Memory B cell (primary cell): ENCODE measurements at places on chromosomes 5 and 9.
A peak's percentile ranks its signal among the peaks of the same experiment; 100 is the strongest.

DNA sequence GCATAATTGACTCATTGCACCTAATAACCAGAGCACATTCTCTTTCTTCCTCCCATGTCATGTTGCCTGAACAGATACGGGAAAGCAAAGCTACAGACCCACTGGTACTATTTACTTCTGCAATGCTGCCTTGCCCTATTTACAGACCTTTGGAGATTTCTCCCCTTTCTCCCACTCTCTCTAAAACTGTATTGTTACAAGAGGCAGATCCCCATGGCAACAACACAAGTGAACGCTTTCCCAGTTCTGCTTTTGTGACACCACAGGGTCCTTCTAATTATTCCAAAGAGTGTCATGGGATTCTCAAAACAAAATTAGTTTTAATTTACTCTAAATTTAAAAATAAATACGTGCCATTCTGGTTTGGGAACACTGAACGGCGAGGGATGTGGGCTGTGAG lies 104.7 kb downstream of the KCTD16 start:
- no peak for DNase-seq

DNA sequence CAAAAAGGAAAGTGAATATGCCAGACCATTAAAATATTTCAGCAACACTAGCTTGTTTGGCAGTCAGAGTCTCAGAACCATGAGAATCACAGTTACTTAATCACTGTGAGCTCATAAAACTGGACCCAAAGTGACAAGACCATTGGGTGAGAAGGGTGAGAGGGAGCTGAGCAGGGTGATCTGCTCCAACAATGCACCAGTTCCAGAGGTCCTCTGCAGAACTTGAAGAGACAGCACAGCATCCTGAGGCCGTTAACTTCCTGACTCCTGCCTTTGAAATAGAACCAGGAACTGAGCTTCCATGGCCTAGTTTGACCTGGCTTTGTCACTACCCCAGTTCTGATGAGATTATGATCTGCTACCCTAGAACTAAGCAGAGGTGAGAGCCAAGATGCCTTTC lies 57.4 kb downstream of the NFIB start:
- no peak for DNase-seq

GRCh38 chr9:130680836-130681768 lies 12.5 kb upstream of the EXOSC2 start:
- DNase-seq: peak; percentile 53

GRCh38 chr5:115509547-115509946 lies 35.0 kb downstream of the FEM1C start:
- no peak for DNase-seq

DNA sequence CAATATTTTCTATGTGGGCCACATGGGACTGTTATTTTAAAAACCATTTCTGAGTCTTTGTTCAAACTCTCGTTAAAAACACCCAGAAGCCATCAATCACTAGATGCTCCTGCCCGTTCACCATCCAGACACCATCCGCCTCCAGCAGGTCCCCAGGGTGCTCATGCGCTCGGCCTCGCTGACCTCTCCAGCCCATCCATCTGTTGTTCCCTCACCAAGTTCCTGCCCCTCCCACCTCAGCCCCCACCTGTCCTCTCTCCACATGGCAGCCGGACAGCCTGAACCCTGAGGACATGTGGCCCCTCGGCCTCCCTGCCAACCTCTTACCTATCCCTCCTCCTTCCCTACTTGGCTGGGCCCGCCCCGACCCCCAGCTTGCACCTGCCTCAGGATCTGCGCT lies 31.6 kb downstream of the NSUN2 start:
- DNase-seq: no peak

DNA sequence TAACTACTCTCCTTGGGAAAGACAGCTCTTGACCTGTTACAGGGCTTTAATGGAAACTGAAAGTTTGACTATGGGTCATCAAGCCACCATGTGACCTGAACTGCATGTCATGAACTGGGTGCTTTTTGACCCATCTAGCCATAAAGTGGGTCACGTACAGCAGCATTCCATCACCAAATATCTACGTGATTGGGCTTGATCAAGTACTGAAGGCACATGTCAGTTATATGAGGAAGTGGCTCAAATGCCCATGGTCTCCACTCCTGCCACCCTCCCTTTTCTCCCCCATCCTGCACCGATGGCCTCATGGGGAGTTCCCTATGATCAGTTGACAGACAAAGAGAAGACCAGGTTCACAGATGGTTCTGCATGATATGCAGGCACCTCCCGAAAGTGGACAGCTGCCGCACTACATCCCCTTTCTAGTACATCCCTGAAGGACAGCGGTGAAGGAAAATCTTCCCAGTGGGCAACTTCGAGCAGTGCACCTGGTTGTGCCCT lies 7.3 kb upstream of the FCN1 start:
- no peak for DNase-seq

- DNase-seq: peak; percentile 38
Measured at GRCh38 chr9:89498852-89499480, 1.1 kb upstream of the SEMA4D start.

DNA sequence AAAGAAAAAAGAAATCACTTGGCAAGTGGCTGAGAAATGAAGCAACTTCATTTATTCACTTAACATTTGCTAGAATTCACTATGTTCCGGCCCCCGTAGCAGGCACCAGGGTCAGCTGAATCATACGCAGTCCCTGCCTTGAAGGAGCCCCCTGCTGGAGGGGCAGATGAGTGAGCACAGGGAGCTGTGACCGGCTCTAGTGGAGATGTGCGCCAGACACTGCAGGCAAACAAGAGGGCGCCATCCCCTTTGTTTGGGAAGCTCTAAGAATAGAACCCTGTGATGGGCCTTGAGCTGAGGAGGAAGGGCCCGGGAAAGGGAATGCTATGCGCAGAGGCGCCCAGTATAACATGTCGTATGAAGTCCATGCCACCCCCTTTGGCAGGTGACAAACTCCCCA lies 20.2 kb upstream of the RPL26L1 start:
- DNase-seq: no peak

GRCh38 chr5:125006011-125006685 lies 259.7 kb upstream of the ZNF608 start:
- peak; percentile 25 for DNase-seq

GRCh38 chr5:170307575-170308465 lies 10.2 kb upstream of the LCP2 start:
- no peak for DNase-seq

DNA sequence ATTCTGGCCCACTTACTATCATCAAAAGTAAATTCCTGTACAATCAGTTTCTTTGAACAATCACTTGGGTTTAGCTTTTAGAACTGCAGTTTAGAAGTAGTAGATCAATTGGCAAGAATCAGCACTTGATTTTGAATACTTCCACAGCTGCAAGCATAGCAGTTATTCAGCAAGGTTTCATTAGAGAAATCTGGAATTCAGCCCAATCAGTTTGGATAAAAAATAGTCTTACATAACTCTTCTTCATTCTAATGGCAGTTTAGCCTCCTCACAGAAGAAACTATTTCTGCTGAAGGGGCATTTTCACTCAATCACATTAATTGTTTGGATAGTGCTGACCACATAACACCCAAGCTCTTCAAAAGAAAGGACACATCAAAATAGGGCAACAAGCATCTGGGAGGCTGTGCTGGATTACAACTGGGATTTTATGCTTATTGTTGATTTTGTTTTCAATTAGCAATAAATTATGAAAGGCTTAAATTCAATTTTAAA lies 336.2 kb upstream of the PDE4D start:
- no peak for DNase-seq

DNA sequence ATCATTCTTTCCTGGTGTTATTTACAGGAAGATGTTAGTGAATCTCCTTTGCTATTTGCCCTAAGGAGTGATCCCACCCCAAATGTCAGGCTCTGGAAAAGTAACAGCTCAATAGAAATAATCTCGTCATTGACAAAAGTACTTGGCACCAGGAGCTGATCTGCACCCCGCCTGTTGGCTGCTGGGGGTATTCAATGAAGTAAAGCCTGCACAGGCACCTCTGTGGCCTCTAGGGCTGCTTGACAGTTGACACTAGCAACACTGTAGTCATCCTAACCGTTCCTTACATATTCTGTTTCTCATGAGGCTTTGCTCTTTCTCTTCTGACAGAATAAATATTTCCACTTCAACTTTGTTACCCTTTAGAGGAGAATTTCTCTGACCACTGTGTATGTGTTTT lies 103.4 kb downstream of the DOCK2 start:
- no peak for DNase-seq

- no peak for DNase-seq
Measured at GRCh38 chr9:89821081-89821480, 216.3 kb downstream of the GADD45G start.

DNA sequence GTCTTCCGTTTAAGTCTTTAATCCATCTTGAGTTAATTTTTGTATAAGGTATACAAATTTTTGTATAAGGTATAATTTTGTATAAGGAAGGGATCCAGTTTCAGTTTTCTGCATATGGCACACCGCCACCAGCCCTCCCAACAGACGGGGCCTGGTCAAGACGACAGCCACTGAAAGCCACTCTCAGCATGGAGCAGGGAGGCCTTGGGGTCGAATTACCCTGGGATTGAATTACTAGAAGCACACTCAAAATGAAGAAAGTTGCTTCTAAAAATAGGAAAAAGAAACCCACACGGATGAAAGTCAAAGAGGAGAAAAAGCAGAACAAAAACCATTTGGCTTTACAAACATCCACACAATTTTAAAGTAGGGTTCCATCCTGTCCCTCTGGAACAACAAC lies 586.2 kb upstream of the ADAMTS16 start:
- DNase-seq: no peak

- DNase-seq: no peak
Measured at GRCh38 chr5:67976891-67977601, 238.5 kb upstream of the PIK3R1 start.

- no peak for DNase-seq
Measured at GRCh38 chr9:89168901-89169813, 9.5 kb downstream of the SHC3 start.

GRCh38 chr5:161261668-161262323 lies 284.7 kb downstream of the GABRB2 start:
- no peak for DNase-seq

DNA sequence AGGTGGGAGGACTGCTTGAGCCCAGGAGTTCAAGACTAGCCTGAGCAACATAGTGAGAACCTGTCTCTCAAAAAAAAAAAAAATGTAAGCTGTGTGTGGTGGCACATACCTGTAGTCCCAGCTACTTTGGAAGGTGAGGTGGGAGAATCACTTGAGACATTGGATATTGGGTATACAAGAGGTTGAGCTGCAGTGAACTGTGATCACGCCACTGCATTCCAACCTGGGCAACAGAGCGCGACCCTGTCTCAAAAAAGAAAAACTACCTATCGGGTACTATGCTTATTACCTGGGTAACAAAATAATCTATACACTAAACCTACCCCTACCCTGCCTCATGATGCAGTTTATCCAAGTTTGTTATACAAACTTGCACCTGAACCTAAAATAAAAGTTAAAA lies 64.9 kb downstream of the AOPEP start:
- DNase-seq: no peak

DNA sequence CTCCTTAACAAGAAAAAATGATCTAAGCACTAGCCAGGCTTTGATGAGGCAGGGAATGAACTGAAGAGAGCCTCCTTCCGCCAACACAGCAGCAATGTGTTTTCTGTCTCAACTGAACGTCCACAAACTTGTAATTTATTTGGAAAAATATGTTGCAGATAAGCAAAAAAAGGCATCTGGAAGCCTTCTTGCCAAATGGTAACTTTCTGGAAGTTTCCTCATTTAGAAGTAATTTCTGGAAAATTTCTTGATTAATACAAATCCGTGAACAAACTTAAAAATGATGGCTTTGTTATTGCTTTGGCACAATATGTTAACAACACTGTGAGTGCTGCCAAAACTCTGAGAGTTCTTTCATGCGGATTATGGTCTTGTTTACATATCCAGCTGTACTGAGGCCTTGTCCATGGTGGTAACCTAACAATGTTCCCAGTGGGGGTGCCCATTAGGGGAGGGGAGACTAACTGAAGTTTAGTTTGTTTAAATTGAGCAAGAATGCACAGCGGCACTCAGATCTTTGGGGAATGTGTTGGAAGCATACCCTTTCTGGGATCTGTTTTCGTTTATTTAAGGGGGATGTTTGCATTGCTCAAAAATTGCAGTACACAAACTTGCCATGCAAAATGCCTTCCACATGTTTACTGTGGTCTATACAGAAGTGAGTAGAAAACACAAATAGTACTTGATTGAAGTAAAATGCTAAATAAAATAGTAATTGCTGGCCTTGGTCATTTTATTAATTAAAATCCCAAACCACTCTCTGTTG lies 334.7 kb downstream of the NR2F1-AS1 start:
- no peak for DNase-seq

GRCh38 chr9:14203356-14204056 lies 110.4 kb downstream of the NFIB start:
- DNase-seq: no peak

GRCh38 chr5:54766748-54767147 lies 218.6 kb downstream of the ESM1 start:
- no peak for DNase-seq

DNA sequence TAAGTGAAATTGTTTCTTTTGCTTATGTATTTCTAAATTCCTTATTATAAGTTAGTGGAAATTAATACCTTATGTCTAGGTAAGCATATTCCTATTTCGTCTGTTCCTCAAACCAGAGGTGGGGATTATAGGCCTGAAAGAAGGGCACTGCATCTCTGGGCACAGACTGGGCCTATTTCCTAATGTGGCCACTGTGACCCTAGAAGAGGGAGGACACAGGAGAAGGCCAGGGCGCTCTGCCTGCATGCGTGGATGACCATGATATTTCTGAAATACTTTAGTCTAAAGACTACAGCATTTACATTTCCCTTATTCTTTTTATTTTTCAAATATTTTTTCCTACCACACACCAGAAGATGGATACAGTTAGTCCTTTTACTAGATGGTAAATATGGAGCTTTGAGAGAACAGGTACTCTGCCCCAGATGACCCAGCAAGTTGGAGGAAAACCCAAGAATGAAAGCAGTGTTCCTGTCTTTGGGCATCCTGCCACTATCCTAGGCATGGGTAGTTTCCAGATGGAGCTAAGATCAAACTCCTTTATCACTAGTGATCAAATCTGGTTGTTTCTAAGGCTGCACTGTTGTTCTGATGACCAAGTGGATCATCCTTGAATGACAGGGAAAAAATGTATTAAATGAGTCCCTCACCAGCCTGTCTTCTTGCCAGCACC lies 27.8 kb downstream of the RUSC2 start:
- DNase-seq: no peak

DNA sequence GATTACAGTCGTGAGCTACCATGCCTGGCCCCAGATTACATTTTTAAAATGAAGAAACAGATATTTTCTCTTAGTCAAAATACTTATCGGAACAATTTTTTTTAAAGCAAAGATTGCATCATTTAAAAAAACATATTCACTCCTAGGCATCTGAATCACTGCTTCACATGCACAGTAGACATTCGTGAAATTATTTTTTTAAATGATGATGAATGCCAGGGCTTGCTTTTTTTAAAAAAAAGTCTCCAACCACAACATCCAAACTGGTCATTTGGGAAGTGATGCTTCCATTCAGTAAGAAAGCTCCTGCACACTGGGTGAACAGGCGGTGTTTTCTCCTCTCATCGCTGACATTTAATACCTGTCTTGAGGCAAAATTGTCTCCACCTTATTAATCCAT lies 223.0 kb upstream of the DMRT1 start:
- no peak for DNase-seq

- DNase-seq: no peak
Measured at GRCh38 chr5:143600396-143601075, 197.1 kb upstream of the NR3C1 start.

GRCh38 chr5:111063709-111064322 lies 7.7 kb upstream of the TSLP start:
- no peak for DNase-seq
